ENCODE measurements at places on chromosomes 3 and 15. TPM values are rescaled to one million over a fixed set of nuclear protein-coding genes. Genes with fewer than 3 reads are reported as not detected.

- no peaks in the 10 kb centered on the region for H3K36me3 ChIP-seq
- no peak overlapping the region for H3K27ac ChIP-seq
- DNase-seq = no peak
- H3K4me3 ChIP-seq = no peak overlapping the region
- H3K4me1 ChIP-seq = no peaks in the 10 kb centered on the region
- no peaks in the 10 kb centered on the region for H3K27me3 ChIP-seq
Measured at GRCh38 chr3:134517791-134518190, 31.9 kb downstream of the CEP63 start.

DNA sequence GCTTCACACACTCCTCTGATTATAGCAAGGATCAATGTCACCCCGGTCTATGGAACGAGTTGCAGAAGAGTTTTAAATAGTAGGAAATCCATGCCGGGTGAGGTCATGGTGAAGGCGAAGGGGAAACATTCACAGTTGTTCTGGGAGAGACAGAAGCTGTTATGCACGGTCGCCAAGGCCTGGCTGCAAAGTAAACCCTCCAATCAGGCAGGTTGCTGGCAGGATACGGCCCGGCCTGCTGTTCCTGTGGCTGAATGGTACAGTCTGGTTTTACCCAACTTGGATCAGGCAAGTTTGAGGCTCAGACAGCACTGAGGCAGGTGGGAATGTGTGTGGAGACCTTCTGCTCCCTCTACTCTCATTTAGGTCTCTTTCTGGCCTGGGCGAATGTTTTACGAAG is 45.3 kb upstream of the ATP2B2 start:
- H3K27me3 ChIP-seq = peaks cover 5% of the 10 kb centered on the region
- H3K27ac ChIP-seq = no peak overlapping the region
- no peaks in the 10 kb centered on the region for H3K4me1 ChIP-seq
- no peaks in the 10 kb centered on the region for H3K36me3 ChIP-seq
- no peak overlapping the region for H3K4me3 ChIP-seq

GRCh38 chr15:31435261-31435911 is 108.8 kb downstream of the KLF13 start:
- peaks cover 13% of the 10 kb centered on the region for H3K4me1 ChIP-seq
- H3K27me3 ChIP-seq = no peaks in the 10 kb centered on the region
- no peaks in the 10 kb centered on the region for H3K36me3 ChIP-seq
- H3K27ac ChIP-seq = peak overlapping the region; percentile 38
- H3K4me3 ChIP-seq = peak overlapping the region; percentile 1
- DNase-seq = peak; percentile 89

- no peak overlapping the region for H3K27ac ChIP-seq
- no peaks in the 10 kb centered on the region for H3K36me3 ChIP-seq
- no peaks in the 10 kb centered on the region for H3K4me1 ChIP-seq
Measured at GRCh38 chr3:71994203-71994602, 209.3 kb upstream of the PROK2 start.

DNA sequence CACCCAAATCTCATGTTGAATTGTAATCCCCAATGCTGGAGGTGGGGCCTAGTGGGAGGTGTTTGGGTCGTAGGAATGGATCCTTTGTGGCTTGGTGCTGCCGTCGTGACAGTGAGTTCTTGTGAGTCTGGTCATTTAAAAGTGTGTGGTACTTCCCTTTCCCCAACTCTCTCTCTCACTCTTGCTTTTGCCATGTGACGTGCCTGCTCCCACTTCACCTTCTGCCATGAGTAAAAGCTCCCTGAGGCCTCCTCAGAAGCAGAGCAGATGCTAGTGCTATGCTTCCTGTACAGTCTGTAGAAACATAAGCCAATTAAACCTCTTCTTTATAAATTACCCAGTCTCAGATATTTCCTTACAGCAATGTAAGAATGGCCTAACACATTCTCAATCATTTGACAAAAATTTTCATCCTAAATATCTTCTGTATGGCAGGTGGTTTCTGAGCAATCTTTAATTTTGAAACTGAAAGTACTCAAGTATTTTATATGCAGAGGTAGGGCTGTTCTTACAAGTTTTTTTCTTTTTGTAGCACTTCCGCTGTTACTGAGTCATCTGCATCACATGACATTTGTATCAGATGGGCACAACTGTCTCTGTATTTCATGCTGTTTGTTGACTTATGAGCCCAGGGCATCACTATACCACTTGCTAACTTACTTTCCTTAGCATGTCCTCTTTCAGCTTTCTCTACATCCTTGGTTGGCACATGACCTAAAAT is 8.8 kb downstream of the RPL39L start:
- H3K27ac ChIP-seq = no peak overlapping the region
- no peaks in the 10 kb centered on the region for H3K27me3 ChIP-seq

GRCh38 chr3:64756398-64756986 is 68.7 kb upstream of the ADAMTS9 start:
- peaks cover 25% of the 10 kb centered on the region for H3K4me1 ChIP-seq
- no peaks in the 10 kb centered on the region for H3K27me3 ChIP-seq
- no peak overlapping the region for H3K27ac ChIP-seq
- H3K36me3 ChIP-seq = no peaks in the 10 kb centered on the region
- DNase-seq = no peak
- H3K4me3 ChIP-seq = no peak overlapping the region

GRCh38 chr3:156787926-156788663 is 38.1 kb upstream of the LEKR1 start:
- DNase-seq = no peak

DNA sequence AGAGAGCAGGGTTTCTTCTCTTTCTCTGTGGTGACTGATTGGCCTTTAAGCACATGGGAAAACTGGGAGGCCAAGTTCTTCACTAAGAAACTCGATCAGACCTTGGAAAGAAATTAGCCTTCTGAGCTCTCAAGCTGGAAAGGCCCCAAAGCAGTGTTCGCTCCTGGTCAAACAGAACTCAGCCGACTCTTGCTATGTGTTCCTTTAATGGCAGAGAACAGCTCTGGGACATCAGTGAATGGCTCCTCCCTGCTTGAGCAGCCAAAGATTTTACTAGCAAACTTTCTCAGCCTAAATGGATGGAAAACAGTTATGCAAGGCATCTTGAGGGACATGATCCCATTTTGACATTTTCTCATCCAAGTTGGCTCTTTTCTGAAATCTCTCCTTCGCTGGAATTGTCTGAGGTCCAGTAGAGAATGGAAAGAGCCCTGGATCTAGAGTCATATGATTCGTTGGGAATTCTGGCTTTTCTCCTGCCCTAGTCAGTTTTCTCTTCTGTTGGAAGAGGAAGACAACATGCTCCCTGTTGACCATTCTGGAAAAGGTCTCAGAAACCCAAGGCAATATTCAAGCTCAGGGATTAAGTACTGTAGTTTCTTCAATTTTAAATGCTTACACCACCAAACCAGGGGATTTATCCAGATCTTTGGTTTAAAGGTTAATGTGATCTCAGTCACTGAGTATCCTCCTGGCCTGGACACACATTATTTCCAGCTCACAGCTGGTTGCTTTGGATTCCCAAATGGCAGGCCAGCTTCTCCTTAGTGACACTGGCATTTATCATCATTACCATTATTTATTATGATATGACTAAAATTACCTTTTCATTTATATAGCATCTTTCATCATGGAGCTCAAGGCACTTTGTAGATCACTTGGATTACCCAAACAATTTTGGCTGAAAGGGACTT is 319.6 kb downstream of the AGBL1 start:
- peak; percentile 84 for DNase-seq
- no peaks in the 10 kb centered on the region for H3K36me3 ChIP-seq
- H3K4me3 ChIP-seq = no peak overlapping the region
- no peaks in the 10 kb centered on the region for H3K4me1 ChIP-seq
- H3K27ac ChIP-seq = no peak overlapping the region

- H3K4me3 ChIP-seq = no peak overlapping the region
- H3K27ac ChIP-seq = no peak overlapping the region
- DNase-seq = no peak
Measured at GRCh38 chr3:67937498-67938118, 283.2 kb upstream of the SUCLG2 start.

GRCh38 chr15:93980261-93980911 is 251.0 kb upstream of the MCTP2 start:
- H3K4me3 ChIP-seq = no peak overlapping the region
- no peaks in the 10 kb centered on the region for H3K27me3 ChIP-seq
- peak overlapping the region; percentile 25 for H3K27ac ChIP-seq
- DNase-seq = peak; percentile 80
- no peaks in the 10 kb centered on the region for H3K4me1 ChIP-seq
- no peaks in the 10 kb centered on the region for H3K36me3 ChIP-seq

DNA sequence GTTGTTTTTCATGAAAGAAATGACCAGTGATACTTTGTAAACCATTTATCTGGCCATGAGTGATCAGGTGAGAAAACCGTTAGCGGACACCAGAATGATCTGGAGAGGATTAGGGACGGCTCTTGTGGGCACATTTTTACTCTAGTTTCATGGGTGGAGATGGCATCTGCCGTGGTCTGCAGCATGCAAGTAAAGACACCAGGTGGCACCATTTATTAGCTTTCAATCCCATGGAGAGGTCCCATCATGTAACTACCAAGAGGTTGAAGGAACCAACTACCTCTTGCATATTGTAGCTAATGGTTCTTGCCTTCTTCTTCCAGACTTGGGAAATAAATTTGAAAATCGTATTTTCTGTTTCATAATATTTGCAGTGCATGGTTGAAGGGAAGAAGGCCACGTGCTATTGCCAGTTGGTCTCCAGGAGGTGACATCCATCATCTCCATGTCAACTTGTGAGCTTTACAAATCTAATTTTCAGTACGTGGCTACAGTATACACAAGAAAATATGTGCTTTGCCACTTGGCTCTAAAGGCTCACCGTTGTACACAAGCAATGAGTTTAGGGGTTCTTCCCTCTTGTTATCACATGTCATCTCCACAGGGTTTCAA is 1.5 kb upstream of the MAPKBP1 start:
- no peaks in the 10 kb centered on the region for H3K4me1 ChIP-seq
- DNase-seq = peak; percentile 73
- no peak overlapping the region for H3K4me3 ChIP-seq
- H3K36me3 ChIP-seq = no peaks in the 10 kb centered on the region
- H3K27me3 ChIP-seq = no peaks in the 10 kb centered on the region

GRCh38 chr3:123880998-123881561 is 3.1 kb downstream of the MYLK start:
- H3K27ac ChIP-seq = no peak overlapping the region
- no peaks in the 10 kb centered on the region for H3K36me3 ChIP-seq

- no peaks in the 10 kb centered on the region for H3K27me3 ChIP-seq
- no peak overlapping the region for H3K27ac ChIP-seq
- H3K4me1 ChIP-seq = peaks cover 44% of the 10 kb centered on the region
- no peak overlapping the region for H3K4me3 ChIP-seq
Measured at GRCh38 chr15:77482570-77482969, 61.9 kb downstream of the HMG20A start.

- no peak overlapping the region for H3K27ac ChIP-seq
- H3K27me3 ChIP-seq = no peaks in the 10 kb centered on the region
- no peaks in the 10 kb centered on the region for H3K36me3 ChIP-seq
Measured at GRCh38 chr15:58538225-58538727, 106.5 kb downstream of the LIPC start.

DNA sequence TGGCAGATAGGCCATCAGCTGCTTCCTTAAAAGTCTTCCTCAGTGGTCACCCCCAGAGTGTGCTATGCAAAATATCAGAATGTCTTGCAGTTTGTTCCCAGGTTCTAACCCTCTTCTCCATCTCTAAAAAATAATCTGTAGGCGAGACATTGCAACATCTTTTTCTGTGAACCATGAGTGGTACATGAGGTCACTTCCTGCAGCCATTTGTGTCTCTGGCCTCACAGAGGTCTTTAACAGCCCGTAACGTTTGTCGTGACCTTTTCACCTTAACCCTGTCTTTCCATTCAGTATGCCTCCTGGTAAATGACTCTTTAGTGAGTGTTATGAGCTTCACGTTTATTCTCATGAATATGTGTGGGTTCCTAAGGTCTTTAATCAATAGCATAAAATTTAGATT is 145.4 kb downstream of the KLHL25 start:
- DNase-seq = no peak
- peak overlapping the region; percentile 35 for H3K27ac ChIP-seq
- H3K36me3 ChIP-seq = no peaks in the 10 kb centered on the region
- no peaks in the 10 kb centered on the region for H3K27me3 ChIP-seq

- H3K4me3 ChIP-seq = peak overlapping the region; percentile 58
- H3K4me1 ChIP-seq = peaks cover 17% of the 10 kb centered on the region
- peak overlapping the region; percentile 45 for H3K27ac ChIP-seq
- H3K27me3 ChIP-seq = peaks cover 36% of the 10 kb centered on the region
Measured at GRCh38 chr3:184380185-184380626, 352 bp downstream of the CHRD start.

DNA sequence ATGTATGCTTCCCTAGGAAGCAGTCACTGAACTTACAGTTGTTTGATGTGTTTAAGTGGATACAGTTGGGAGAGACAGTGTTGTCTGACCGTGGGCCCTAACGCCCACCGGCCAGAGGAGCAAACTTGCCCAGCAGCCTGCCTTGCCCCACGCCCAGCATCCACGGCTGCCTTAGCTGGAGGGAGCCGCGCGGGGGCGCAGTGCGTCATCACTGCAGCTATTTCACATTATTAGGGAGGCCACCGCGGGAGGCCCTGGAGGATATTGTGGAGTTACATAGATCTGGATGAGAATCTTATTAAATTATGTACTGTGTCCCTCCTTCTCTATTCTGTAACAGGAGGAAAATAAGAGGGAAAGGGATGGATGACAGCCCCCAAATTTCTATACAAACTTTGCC is 267.2 kb downstream of the GABRG3 start:
- no peaks in the 10 kb centered on the region for H3K36me3 ChIP-seq
- H3K27me3 ChIP-seq = no peaks in the 10 kb centered on the region
- H3K4me3 ChIP-seq = no peak overlapping the region

DNA sequence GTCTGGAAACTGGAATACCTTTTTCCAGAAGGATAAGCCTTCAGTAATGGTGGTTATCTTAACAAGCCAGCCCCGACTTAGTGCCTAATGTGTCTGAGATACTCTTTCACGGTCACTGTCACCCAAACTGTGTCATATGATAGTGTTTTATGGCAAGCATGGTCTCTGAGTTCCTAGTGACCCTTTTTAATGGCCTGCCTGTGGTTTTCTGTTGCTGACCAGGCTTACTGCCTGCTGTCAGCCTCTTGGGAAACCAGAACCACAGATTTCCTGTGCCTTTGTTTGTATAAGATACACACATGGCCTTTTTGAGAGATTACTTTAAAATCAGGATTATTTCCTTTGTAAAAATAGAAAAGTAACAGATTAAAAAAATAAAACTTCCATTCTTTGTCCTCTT is 22.4 kb downstream of the HPS3 start:
- no peak overlapping the region for H3K27ac ChIP-seq
- H3K36me3 ChIP-seq = peaks cover 5% of the 10 kb centered on the region
- H3K4me3 ChIP-seq = no peak overlapping the region
- no peak for DNase-seq
- no peaks in the 10 kb centered on the region for H3K4me1 ChIP-seq
- H3K27me3 ChIP-seq = no peaks in the 10 kb centered on the region

- peaks cover 18% of the 10 kb centered on the region for H3K27me3 ChIP-seq
- peaks cover 22% of the 10 kb centered on the region for H3K4me1 ChIP-seq
- no peaks in the 10 kb centered on the region for H3K36me3 ChIP-seq
- H3K27ac ChIP-seq = no peak overlapping the region
- no peak for DNase-seq
Measured at GRCh38 chr3:69541711-69542088, 155.8 kb upstream of the FRMD4B start.

The TRH gene
- total RNA-seq = not detected

The ALDH1L1 gene
- total RNA-seq = 15.0 TPM

The SEMA3G gene
- 2.6 TPM for total RNA-seq

The IL5RA gene
- total RNA-seq = under 0.01 TPM

The THOC7 gene
- total RNA-seq = 76.6 TPM

The SYNPR gene
- total RNA-seq = 1.4 TPM

The ADGRG7 gene
- not detected for total RNA-seq

The EPHA6 gene
- total RNA-seq = 53.5 TPM

The EIF4E3 gene
- total RNA-seq = 35.2 TPM

The GRAMD1C gene
- total RNA-seq = 1.1 TPM
